Left forelimb (tissue), 1 donor: ENCODE measurements at places on chromosomes 7 and 10.

DNA sequence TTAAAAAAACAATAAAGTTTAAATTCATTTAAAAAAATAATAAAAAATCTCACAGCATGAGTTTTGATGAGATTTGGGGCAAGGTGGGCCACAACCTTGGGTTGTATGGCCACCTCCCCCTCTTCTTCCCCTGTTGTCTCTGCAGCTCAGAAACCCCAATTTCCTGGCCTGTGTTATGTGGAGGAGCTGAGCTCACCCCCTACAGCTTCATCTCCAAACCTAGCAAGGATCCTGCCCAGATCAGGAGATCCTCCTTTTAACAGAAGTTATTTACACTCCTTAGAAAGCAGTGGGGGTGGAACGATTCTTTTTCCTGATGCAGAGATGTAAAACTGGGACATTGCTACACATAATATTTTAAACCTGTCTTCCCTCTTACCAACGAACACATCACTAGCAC is 6.9 kb upstream of the SH2D4B start:
- no peak for DNase-seq

DNA sequence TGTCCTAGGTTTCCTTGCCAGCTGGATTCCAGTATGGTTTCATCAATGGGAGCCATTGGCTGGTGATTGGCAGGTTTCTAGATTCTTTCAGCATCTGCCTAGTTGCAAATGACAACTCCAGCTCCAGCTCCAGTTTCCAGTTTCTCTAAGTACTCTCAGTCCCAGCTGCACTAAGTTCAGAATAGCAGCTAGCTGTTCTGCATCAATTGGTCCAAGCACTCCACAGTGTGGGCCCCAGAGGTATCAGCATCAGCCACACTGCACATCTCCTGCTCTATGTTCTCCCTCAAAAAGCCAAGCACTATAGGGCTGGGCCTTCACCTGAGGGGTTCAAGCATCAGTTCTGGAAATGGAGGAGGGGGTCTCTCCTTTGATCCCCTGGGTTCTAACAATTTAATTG is 143.4 kb downstream of the VPS50 start:
- no peak for DNase-seq

DNA sequence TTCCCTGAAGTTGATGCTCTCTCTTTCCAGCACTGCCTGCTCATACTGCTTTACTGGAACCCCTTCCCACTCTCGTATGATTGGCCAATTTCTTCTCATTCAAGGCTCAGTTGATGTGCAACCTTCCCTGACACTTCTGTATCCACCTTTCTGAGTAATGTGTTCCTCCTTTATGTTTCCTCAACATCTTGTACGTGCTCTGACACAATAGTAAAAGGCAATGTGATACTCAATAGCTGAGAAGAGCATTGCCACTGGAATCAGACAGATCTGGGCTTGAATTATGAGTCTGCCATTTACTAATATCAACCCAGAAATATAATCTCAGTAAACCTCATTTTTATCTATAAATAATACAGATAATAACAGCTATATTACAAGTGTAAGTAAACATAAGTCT is 34.7 kb downstream of the ARL4A start:
- no peak for DNase-seq

GRCh38 chr10:86100581-86101061 is 266.0 kb downstream of the GRID1 start:
- DNase-seq, result no peak

- DNase-seq, result no peak
Measured at GRCh38 chr10:62050346-62050892, 148.9 kb downstream of the ARID5B start.

- no peak for DNase-seq
Measured at GRCh38 chr7:92988051-92988450, 129.7 kb downstream of the SAMD9 start.

DNA sequence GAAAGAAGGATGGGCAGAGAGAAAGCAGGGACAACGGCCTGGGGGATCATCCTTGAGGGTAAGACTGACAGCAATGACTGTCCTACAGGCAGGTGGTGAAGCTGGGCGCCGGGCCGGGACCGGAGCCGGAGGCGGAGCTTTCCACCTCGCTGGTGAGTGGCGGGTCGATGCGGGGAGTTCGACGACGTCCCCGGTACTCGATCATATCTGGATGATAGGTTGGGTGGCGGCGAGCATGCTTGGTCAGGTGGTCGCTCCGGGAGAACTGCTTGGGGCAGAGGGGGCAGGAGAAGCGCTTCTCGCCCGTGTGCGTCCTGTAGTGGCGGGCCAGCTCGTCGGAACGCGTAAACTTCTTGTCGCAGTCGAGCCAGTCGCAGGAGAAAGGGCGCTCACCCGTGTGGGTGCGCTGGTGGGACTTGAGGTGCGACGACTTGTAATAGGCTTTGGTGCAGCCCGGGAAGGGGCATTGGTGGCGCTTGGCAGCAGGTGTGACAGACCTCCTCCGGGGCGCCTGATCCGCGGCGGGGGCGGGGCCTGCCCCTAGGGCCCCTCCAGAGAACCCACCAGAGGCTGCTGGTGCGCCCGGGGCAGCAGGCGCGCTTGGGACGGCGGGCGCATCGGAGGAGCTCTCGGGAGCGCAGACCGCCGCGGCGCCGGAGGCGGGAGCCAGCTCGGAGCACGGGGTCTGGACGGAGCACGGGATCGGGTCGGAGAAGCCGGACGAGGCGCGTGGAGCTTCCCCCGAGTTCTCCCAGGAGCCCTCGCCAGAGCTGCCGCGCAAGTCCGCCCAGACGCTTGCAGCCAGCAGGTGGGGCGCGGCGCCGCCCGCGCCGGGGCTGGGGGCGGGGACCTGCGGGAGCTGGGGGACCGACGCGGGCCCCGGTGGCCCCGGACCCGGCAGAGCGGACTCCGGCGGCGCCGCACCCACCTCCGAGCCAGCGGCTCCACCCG is 752 bp downstream of the KLF14 start:
- no peak for DNase-seq

GRCh38 chr7:105355701-105356100 is 33.0 kb downstream of the SRPK2 start:
- DNase-seq, result no peak

DNA sequence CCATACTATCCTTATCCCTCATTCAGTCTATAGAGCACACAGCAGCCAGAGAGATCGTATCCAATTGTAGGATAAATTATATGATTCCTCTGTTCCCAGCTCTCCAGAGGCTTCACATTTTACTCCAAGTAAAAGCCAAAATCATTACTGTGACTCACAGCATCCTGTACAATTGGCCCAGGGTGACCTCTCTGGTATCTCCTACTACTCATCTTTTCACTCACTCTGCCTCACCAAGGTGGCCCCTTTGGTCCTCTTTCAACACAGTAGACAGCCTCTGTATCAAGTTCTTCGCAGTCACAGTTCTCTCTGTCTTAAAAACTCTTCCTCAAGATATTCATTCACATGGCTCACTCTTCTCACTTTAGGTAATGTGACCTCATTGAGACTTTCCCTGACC is 72.6 kb upstream of the LSM8 start:
- no peak for DNase-seq

GRCh38 chr7:103962070-103962469 is 27.4 kb downstream of the RELN start:
- no peak for DNase-seq

DNA sequence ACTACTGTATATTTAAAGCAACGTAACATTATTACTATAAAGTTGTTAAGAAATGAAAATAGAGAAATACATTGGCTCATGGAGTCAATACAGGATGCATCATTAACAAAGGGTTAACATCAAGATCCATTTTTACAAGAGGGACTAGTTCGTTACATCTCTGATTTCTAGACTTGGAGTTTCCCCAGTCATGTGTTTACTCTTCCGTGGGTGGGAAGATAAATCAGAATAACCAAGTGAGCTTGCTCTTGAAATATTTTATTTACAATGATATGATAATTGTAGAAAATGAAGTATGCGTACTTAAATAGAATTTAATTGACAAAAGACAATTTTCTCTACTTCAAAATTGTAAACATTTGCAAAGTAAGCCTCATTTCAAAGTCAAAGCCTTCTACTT is 1.0 kb upstream of the PRKAR2B start:
- DNase-seq, result no peak

GRCh38 chr10:75180592-75180991 is 30.0 kb upstream of the VDAC2 start:
- DNase-seq, result no peak

DNA sequence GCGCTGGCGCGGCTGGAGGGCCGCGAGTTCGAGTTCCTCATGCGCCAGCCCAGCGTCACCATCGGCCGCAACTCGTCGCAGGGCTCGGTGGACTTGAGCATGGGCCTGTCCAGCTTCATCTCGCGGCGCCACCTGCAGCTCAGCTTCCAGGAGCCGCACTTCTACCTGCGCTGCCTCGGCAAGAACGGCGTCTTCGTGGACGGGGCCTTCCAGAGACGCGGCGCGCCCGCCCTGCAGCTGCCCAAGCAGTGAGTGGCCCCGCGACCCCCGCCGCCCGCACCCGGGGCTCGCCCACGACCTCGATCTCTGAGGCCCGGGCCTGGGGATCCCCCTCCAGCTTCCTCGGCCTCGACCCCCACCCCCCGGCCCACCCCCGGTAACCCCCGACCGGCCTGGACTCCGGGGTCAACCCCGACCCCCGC is 537 bp downstream of the FOXK1 start:
- no peak for DNase-seq

DNA sequence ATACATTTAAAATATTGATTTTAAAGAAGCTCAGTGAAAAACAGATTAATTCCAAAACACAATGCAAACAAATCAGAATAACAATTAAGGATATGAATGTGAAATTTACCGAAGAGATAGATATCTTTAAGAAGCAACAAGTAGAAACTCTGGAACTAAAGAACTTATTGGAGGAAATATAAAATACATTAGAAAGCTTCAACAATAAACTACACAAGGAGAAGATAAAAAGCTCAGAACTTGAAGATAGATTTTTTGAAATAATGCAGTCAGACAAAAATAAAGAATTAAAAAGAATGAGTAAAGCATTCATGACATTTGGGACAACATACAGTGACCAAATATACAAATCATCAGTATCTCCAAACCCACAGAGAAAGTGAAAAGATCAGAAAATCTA is 43.2 kb downstream of the HIBADH start:
- no peak for DNase-seq

DNA sequence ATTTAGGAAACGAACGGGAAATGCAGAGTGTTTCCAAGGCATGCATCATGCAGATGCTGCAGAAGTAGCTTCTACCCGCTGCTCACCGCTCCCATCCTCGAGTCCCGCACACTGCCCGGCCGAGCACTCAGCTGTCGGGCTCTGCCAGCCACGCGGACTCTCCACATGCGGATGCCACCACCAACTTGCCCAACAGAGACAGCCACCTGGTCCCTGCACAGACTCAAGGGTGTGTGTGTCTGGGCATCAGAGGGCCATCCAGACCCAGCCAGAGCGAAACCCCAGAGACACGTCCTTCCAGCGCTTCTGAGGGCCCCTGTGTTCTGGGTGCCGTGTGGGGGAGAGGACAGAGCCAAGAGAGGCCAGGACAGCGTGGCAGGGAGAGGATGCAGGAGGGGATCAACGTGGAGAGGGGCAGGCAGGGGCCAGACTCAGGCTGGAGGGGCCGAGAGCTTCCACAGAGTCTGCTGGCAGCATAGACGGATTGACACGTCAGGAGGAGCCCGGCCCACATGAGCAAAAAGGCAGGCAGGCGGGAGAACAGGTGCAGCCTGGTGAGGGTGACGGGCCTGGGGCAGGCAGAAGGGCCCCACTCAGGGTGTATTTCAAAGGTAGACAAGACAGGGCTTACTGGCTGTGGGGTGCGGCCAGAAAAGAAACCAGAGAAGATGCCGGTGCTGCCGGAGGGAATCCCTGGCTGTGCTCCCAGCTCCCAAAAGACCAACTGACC is 18.3 kb downstream of the GPER1 start:
- DNase-seq, result no peak

GRCh38 chr10:131930586-131931330 is 29.9 kb downstream of the PPP2R2D start:
- no peak for DNase-seq

DNA sequence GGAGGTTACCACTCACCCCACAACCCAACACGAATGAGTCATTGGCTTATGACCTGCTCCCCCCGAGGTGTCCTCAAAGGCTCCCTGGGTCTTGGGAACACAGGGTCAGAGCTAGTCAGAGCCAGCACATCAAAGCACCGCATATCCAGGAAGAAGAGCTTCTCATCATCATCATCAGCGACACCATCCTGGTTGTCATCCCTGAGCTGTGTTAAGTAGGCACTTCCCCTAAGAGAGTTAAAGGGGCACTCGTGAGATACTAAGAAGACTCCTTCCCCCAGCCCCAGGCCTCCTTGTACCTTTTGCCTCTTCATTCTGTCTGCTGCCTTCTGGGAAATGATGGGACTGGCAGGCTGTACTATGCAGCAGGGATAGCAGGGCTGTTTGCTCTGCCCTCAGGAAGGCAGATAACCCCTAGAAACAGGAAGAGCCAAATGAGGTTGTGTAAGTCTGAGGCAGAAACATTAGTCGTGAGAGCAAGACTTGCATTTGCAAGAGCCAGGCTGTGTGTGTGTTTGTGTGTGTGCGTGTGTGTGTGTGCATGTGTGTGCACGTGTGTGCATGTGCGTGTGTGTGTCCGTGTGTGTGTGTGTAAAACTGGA is 11.1 kb upstream of the CPA1 start:
- DNase-seq, result no peak

GRCh38 chr10:115624448-115624847 is 531.3 kb downstream of the ATRNL1 start:
- DNase-seq, result no peak

- DNase-seq, result no peak
Measured at GRCh38 chr7:16233517-16233916, 187.8 kb downstream of the CRPPA start.
